ENCODE measurements at places on chromosomes 2 and 18.
A peak's percentile ranks its signal among the peaks of the same experiment; 100 is the strongest.

- no peak for DNase-seq
Measured at GRCh38 chr2:96108151-96108540, 8.2 kb downstream of the ADRA2B start.

DNA sequence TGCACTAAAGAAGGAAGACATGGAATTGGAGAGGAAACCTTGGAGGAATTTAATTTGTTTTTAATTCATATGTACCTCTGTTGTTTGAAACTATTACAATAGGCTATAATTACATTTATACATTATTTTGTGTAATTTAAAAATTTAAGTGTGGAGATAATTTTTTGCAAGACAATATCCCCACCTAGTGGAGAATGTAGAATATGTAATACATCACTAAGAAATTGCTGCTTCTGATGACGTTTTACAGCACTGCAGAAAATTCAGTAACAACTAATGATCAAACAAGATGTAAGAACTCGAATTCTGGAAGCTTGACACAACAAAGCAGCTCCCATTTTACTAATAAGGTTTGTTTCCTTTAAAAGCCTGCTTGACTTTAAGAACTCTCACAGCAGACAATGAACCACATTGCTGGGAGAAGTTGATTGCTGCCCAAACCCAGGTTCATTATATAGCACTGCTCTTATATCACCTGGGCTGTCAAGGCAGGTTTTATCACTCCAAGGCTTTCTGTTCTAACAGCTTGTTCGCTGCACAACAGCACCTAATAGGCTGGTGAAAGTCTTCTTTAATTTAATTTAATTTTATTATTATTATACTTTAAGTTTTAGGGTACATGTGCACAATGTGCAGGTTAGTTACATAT lies 53.4 kb downstream of the THADA start:
- DNase-seq = no peak

DNA sequence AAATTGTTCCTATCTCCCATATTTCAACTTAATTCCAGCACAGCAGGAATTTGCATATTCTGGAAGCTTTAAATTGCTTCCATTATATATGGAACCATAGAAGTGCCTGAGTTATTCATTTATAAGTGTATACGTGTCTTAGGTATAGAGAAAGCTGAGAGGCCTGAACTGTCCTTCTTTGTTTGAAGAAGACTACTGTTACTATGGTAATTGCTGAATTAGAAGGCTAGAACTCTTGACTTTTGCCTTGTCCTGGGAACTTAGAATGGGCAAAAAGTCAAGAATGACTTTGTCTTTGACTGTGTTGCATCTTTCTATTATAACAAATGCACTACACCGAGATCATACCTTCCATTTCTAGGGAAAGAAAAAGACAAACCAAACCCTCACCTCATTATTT lies 15.7 kb downstream of the CAMKMT start:
- DNase-seq = no peak

DNA sequence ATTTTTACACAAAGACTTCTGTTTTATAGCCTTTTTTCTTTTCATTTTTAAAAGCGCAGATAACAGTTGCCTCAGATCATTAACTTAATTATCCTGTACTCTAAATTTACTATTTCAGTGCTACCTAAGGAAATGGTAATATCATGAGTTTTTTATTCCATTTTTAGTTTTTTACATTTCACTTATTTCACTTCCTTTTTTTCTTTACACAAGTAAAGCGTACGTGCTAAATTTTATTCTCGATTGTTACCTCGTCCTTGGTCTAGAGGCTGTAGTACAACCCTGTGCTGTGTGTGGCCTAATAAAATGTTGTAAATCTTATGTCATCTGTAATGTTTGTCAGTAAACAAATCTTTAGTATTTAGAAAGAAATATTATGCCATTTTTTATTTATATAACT lies 49.2 kb downstream of the CRIM1 start:
- no peak for DNase-seq

- no peak for DNase-seq
Measured at GRCh38 chr2:149205143-149205542, 125.2 kb upstream of the LYPD6 start.

DNA sequence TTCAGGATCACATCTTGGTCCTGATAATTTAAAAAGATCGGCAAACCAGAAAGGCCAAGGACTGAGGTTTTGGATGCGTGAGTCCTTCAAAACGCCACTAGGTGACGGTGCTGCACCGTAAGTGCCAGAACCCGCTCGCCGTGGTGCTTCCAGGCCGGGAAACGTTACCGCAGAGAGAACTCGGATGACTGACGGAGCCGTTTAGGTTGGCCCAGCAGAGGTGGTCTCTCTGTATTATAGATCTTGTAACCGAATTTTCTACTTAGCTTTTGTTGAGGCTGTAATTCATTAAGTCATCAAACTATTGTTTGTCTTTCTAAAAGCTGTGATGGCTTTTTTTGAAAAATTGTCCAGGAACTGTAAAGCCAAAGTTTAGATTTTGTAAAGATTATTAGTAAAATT lies 39.8 kb upstream of the ADCYAP1 start:
- DNase-seq = peak; percentile 85

GRCh38 chr2:16038621-16039020 lies 98.3 kb downstream of the MYCN start:
- DNase-seq = no peak

GRCh38 chr2:216884347-216884746 lies 24.5 kb upstream of the TNP1 start:
- DNase-seq = no peak

DNA sequence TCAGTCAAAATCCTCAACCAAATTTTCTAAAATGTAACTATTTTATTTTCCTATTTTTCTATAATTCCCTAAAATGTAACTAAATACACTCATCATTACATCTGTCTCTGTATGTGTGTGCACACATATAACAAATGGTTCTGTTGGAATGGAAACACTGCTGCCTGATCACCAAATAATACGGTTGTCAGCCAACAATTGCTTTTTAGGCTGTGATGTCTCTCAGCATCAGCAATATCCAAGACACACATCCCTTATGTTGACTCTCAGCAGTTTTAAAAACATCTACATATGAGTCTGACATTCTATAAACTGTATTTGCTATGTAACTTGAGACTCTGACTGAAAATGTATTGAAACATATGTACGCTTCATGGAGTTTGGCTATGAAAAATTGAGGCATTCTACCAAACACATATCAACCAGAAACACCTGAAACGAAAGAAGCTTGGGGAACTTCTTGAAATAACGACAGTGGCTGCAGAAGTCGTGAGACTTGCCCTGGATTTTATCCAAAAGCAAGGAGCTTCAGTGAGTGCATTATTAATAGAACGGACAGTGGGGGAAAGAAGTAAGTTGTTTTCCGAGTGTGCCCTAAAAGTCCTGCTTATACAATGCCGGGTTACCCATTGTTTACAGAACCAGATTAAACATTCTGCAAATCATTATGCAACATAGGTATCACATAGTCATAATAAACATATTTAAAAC lies 110.2 kb upstream of the ITGB6 start:
- DNase-seq = no peak

DNA sequence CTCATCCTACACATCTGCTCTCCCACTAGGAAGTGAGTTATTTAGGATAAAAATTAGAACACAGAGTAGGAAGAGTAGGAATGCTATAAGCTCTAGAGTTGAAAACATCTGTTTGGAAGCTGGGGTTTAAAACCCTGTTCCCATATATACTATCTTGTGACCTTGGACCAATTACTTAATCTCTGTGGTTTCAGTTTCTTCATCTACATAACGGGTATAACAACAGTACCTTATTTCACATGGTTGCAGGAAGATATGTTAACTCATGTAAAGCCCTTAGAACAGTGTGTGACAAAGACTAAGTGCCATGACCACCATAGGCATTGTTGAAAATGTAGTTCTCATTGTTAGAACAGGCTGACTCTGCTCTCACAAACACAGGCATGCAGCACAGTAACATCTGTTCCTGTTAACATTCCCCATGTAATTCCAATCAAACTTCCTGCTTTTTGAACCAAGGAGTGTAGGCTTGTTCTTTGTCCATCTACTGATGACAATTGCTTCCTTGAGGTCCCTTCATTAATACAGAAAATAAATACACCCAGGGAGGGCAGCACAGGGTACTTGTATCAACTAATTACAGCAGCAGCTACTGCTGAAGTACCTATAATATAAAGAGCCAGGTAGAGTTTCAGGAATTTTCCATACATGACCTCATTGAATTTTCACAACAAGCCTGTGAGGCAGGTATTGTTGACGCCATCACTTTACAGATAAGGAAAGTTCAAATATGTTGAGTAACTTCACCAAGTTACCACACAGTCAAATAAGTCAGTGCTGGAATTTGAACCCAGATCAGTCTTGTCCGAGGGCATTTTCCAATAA lies 204.2 kb downstream of the L3MBTL4 start:
- DNase-seq = no peak

- DNase-seq = no peak
Measured at GRCh38 chr2:105748566-105748965, 3.9 kb downstream of the NCK2 start.

Measured in pancreas (tissue), 10 donors.